ENCODE measurements at places on chromosomes 5 and 9.

GRCh38 chr5:33105521-33105941 is 335.2 kb upstream of the TARS1 start:
- DNase-seq, result no peak

DNA sequence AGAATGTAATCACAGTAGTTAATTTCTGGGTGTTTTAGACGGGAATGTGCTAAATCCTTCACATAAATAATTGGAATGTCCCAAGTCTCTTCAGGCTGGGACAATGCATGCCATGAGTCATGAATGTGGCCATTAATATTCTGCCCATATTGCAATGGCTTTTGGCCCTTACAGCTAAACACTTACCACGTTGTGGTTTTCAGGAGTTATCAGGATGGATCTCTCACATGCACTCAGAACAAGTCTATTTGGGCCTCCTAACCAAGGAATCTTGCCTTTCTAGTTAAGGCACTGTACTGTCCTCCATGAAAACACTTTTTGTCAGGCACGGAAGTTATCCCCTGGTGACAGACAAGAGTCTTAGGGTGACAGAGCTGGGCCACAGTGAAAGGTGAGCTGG is 32.7 kb downstream of the PKD2L2 start:
- no peak for DNase-seq

GRCh38 chr9:14361074-14361473 is 47.1 kb upstream of the NFIB start:
- DNase-seq, result no peak

DNA sequence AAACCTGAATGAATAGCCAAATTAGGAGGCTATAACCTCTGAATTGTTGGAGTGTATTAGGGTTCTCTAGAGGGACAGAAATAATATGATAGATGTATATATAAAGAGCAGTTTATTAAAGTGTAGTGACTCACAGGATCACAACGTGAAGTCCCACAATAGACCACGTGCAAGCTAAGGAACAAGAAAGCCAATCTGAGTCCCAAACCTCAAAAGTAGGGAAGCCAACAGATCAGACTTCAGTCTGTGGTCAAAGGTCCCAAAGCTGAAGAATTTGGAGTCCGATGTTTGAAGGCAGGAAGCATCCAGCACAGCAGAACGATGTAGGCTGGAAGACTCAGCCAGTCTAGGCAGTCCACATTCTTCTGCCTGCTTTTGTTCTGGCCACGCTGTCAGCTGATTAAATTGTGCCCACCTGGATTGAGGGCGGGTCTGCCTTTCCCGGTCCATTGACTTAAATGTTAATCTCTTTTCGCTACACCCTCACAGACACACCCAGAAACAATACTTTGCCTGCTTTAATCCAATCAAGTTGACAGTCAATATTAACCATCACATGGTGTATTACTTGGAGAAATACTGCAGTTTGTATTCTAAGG is 550.6 kb downstream of the CDH10 start:
- no peak for DNase-seq

GRCh38 chr5:161258438-161258837 is 288.1 kb downstream of the GABRB2 start:
- no peak for DNase-seq

DNA sequence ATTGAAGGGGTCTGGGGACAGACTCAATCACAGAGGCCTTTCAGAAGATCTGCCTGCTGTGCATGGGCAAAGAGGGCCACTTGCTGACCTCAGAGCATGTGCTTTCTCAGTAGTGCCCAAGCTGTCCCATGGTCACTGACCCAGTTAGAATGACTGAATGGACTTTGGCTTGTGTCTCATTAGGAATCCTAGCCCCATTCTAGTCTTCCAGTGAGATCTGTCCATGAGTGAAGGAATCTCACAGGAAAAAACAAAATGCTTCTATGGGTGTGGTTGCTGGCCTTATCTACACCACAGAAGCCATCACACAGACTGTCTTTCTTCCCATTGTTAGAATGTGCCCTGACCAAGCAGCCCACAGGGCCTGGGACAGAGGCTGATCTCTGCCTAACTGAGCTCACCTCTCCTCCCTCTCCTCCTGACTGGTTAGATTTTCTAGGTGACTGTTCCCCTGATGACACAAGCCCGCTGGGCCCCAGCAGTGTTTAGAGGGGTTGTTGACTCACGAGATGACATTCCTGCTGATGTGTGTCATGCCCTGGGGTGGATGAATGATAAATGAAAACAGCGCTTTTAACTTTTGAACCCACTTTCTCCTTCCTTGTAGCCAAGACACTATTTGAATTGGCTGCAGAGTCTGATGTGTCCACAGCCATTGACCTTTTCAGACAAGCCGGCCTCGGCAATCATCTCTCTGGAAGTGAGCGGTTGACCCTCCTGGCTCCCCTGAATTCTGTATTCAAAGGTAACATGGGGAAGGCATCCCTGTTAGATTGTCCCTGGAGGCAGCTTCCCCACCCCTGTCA is 24.8 kb downstream of the TGFBI start:
- DNase-seq, result no peak

DNA sequence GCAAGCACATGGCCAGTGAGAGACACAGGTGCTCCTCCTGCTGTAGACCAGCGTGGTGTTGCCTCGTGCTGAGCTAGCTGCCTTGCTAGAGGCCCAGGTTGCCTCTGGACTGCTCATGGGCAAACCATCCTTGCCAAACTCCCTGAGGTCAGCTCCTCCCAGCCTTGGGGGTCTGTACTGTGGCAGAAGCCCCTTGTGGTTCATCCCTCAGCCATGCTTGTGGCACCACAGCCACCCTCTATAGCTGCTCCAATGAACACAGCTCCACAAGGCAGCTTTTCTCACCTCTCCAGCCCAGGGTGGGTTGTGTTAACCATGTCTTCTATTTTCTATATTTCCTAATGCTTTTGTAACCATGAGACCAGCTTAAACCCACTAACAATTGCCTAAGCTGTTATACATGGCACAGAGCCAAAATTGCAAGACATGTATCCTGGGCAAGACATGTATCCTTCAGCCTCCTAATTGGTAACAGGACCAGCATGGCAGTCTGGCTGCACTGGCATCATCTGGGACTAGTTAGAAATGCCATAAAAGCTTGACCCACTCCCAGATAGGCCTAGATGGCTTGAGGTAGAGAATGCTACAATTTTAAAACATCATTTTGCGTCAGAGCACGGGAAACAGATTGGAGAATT is 183.1 kb upstream of the S1PR3 start:
- no peak for DNase-seq

DNA sequence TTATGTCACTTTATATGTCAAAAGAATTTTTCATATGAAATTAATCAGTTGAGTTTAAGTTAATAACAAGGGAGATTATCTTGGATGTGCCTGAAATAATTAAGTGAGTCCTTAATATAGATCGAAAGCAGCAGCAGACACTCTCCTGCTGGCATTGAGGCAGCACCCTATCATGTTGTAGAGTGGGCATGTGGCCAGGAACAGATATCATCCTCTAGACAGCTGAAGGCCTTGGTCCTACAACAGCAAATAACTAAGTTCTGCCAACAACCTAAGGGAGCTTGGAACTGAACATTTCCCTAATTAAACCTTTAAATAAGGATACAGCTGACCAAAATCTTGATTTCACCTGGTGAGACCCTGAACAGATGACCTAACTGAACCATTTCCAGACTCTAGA is 25.8 kb upstream of the UGT3A1 start:
- DNase-seq, result no peak

- no peak for DNase-seq
Measured at GRCh38 chr9:116271991-116272390, 118.4 kb downstream of the PAPPA start.

DNA sequence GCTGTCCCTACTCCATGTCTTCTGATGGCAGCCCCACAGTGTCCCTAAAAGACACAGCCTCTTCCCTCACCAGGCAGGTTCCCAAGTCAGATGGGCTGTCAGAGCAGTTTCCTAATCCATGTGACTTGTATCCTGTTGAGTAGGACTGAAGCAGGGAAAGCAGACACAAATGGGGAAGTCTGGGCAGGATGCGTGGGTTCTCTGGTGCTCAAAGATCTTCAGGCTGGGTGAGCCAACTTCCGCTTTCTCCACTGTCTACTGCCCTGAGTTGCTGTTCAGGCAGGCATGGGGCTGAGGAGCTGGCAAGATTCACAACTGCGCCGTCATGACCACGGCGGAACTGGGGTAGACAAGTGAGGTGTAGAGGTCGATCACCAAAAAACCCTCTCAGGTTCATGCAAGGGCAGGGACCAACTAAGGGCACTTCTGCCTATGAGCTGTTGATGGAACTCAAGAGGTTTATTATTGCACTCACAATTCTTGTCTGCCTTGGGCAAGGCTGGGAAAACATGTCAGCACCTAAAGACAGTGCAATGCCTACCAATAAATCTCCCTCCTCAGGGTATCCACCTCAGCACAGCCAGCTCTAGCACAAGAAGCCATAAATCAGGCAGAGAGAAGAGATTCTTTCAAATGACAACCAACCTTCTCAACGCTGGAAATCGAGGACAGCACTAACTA is 83.4 kb downstream of the RAPGEF1 start:
- peak; percentile 72 for DNase-seq

DNA sequence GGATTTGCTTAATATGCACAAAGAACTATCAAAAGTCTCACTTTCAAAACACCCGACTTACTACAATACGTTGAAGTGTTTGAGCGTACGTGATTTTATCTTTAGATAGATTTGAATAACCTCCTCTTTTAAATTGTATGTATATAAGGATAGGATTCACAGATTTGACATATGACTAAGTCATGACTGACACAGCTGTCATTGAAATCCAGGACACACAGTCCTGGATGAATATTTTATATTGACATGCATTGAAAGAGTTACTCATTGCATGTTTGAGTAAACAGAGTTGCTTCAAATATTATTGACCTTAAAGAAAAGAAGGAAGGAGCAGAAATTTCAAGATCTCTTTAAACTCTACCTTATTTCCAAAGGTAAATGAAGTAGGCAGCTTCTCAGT is 3.3 kb downstream of the MUSK start:
- DNase-seq, result no peak

DNA sequence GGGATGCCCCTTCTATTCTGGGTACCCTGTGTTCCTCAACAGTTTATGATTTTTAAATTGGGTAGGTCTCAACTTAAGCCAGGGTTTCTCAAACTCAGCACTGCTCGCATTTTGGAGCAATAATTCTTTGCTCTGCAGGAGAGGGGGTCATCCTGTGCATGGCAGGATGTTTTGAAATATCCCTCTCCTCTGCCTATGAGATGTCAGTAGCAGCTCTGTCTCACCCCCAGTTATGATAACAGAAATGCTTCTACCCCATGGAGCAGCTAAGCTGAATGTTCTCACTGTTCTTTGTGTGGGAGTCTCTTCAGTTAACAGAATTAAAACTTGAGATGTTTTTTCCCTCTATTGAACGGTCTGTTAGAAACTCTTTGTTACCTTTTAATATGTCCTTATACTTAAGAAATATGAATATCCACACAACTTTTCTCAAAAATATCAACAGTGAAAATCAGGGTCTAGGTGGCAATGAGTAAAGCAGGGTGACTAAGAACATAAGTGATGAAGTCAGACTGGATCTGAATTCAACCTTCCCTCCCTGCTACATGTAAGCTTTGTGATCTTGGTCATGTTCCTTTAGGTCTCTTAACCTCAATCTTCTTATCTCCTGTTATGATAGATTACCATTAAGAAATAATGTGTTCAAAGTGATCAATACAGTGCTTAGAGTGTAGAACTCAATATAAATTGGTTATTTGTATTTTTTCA is 89.0 kb downstream of the CAMK4 start:
- no peak for DNase-seq

DNA sequence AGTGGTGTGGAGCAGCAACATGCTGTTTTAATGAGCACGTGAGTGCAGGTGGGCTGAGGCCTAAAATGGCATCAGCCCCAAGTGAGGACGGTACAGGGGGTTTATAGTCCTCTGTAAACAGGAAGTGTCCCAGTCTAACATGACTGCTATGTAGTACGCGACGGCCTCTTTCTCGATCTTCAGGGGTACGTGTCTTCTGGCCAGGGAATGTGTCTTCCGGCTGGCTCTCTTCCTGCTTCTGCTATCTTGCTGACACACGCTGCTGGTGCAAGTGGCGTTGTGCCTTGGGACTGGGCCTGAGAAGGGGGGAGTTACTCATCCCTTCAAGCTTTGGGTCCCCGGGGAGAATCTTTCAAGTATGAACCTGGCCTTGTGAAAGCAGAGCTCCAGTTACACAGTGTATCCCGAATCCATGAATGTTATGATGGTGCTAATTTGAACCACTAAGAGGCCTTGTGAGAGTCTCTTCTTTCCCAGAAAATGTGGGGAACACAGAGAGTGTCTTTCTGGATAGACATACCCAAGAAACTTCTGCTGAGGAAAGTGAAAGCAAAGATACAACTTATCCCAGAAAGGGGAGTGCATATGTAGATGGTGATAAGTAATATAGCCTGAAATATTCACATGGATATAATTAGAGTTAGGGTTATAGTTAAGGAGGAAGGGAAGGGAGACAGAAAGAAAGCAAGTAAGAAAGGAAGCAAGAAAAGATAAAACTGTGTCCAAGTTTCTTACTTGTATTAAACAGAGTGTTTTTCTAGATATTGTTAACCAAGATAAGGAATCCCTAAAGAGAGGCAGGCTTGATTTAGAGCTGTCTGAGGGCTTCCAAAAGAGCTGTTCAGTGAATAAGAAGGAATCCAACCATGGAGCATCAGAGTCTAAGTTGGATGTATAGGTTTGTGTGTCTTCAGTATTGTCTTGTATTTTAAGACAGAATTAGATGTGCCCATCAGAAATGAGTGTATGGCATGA is 35.5 kb upstream of the ANXA2R start:
- DNase-seq, result peak; percentile 97

DNA sequence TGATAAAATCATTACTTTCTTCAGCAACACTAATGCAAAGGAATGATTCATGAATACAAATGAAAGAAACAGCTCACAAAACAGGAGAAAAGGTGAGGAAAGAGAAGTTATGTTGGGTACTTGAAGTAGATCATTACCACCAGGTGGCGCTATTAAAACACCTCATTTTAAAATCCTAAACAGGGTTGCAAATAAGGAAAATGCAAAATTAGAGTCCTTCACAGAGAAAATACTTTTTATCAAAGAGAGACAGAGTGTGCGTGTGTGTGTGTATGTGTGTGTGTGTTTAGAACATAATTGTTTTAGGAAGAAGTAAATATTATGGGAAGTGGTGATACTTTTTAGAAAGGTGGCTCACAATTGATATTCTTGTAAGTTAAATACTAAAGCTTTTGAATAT is 49.5 kb upstream of the CD180 start:
- DNase-seq, result peak; percentile 75

DNA sequence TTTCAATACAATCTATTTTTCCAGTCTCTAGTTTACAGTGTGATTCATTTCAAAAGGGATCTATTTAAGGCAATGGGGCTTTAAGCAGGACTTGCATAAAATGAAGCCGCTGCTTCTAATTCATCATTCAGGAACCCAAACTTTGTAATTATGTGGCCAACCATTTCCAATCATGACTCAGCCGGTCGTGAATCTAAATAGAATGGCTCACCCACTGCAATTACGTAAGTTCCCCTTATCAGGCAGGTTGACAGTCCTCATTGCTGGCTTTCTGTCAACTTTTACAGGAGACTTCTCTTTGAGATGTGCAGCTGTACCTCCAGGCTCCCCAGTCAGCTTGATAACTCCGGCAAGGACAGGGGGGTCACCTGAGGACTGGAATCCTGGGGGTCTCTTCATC is 152.8 kb upstream of the DAP start:
- no peak for DNase-seq

Data from NCI-H1417 (cell line).